ENCODE measurements at places on chromosomes 13 and 19.

DNA sequence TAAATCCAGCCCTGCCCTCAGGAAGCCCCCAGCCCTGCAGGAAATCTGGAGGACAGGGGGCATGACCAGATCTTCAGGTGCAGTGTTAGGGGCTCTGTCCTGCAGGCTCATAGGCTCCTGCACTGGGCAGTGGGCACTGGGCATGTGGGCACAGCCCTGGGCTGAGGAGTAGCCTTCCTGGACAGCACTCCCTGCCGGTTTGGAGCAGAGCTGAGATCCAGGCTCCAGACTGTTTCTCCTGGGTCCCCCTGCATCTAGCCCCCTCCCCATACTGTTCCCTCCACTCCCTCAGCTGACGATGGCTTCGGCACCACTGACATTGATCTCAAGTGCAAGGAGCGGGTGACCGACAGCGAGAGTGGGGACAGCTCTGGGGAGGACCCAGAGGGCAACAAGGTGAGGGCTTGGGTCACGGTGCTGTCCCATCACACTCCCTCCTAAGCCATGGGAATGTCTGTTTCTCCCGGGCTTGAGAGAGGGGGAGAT is 12.3 kb upstream of the PRR19 start:
- no peak for DNase-seq

GRCh38 chr19:29596885-29597525 is 9.1 kb upstream of the POP4 start:
- peak; percentile 28 for DNase-seq

GRCh38 chr13:70206671-70207070 is 98.4 kb upstream of the KLHL1 start:
- no peak for DNase-seq

- DNase-seq, result no peak
Observed at GRCh38 chr19:4164262-4164661, 10.8 kb downstream of the CREB3L3 start.

- DNase-seq, result no peak
Observed at GRCh38 chr19:46371371-46371901, 24.5 kb downstream of the PPP5C start.

- no peak for DNase-seq
Observed at GRCh38 chr13:33383724-33384577, 98.4 kb upstream of the STARD13 start.

DNA sequence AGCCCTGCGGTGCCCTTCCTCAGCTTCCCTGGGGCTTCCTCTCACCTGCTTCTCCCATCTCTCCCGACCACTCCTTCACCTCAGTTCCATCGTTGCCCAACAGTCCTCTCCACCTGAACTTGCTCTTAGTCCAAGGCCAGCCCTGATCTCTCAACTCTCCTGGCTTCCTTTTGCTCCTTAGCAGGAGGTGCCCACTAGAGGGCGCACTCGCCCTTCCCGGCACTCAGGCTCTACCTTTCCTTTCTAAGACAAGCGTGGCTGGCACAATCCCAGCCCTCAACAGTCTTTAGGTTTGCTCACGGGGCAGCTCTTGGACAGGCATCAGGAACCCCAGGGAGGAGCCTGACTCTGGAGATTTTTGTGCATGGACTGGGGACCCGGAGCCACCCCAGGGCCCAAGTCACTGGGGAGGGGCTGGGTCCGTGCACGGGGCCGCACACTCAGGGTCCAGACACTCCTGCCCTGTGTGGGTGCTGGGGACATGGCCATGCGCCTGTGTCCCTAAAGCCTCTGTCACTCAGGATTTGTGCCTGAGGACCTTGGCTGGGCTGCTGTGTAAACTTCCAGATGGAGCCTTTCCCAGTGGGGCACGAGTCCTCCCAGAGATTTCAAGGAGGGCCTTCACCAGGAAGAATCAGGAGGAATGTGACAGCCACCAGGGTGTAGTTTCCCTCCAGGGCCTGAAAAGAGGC is 12.1 kb upstream of the CEACAM8 start:
- peak; percentile 13 for DNase-seq

- no peak for DNase-seq
Observed at GRCh38 chr13:104823709-104824108, 1711.8 kb downstream of the EFNB2 start.

DNA sequence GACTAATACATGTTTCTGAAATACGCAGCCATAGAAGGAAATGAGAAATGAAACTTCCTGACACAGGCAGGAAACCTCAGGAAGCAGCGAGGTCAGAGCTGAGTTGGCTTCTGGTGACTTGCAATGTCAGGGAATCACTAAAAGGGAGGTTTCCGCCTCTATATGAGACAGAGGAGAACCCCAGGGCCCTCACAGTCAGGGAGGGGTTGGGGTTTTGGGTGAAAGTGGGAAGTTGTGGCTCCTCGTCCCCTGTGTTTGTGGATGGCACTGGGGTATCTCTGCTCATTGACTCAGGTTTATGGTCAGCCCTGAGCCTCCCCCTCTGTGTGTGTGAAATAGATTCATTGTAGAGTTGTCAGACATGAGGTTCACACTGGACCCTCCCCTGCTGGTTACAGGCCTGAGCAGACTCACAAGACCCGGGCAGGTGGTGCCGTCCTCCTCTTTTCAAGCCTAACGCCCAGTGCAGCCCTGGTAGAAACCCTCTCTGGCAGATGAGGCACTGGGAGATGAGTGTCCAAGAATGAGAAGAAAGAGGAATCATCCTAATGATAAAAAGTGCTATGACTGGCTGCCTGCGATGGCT is 5.5 kb upstream of the LILRA6 start:
- peak; percentile 13 for DNase-seq

DNA sequence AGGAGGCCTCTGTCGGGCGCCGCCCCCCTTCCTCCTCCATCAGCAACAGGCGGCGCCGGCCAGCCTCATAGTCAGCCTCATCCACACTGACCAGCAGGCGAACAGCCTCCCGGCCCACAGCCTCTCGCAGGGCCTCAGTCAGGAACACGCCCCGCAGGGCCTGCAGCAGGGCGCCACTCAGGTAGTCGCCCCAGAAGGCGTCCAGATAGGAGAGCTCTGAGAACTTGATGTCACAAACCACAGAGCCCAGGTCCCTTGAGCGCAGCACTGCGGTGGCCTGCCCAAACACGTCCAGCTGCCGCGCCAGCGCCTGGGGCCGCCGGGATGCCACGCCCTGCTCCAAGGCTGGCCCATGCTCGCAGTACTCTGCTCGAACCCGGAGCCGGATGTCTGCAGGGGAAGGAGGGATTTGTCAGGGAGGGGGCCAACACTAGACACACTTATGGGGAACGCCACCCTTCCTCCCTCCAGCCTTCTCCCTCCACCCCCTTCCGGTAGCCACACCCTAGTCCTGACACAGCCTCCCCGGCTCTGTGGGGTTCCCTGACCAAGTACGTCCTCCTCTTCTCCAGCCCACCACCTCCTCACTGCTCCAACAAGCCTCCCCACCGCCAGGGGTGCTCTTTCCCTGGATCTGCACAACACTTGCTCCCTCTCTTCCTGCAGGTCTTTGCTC is 17.9 kb downstream of the DEDD2 start:
- no peak for DNase-seq

DNA sequence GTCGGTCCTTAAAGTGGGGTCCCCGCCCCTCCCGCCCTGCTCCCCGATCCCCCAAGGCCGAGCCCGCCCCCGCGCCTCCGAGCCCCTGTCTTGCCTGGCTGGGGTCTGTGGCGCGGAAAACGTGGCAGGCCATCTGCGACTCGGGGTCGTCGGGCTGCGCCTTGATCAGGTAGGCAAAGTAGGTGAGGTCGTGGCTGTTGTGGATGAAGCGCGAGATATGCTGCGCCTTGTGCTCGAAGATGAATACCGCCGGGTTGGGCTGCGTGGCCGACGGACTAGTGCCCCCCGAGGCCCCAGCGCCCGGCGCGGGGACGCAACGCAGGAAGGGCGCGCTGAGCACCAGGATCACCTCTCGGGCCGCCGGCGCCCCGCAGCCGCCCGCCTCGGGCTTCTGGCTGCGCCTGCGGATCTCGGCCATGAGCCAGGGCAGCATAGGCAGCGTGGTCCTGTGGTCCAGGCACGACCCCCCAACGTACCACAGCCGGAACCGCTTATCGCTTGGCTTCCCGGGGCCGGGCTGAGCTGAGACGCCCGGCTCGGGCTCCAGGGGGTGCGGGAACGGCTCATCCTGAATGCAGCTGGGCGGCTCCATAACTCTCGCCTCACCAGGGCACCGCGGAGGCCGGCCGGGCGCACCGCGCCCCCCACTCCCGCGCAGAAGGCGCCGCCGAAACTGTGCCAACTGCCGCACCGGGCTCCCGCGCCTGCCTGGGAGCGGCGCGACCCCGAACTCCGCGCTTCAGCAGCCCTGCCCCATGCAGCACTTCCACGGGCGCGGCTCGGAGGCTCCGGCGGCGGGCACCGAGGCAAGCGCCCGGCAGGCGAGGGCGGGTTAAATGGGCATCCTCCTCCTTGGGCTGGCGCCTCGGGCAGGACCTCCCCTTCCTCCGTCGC is 546 bp downstream of the TBC1D4 start:
- no peak for DNase-seq

- no peak for DNase-seq
Observed at GRCh38 chr19:51070334-51071094, 5.6 kb upstream of the KLK13 start.

DNA sequence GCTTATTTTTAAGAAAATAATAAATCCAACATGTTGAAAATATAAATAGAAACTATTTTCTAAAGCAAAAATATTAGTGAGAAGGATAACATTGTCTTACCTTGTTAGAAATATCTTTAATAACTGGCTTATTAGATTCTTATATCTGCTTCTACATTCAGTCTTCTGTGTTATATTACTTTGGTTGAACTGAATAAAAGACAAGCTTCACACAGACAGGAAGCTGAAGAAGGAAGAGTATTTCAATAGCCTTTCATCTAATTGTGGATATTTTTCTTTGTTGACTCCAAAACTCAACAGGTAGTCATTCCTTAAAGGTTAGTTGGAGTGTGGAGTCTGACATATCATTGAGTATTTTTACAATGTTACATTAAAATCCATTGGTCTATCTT is 10.9 kb downstream of the SETDB2 start:
- DNase-seq, result no peak

- no peak for DNase-seq
Observed at GRCh38 chr13:106275446-106276032, 259.9 kb downstream of the EFNB2 start.

DNA sequence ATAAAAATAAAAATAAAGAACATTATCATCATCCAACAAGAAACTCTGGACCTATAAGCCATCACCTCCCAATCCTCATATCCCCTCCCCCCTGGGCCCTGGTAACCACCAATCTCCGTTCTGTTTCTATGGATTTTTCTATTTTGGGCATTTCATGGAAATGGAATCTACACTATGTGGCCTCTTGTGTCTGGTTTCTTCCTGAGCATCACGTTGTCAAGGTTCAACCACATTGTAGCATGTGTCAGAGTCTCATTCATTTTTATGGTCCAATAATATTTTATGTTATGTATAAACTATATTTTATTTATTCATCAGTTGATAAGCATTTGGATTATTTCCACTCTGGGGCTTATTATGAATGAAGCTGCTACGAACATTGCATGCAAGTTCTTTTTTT is 26.9 kb downstream of the SULT2B1 start:
- peak; percentile 47 for DNase-seq

DNA sequence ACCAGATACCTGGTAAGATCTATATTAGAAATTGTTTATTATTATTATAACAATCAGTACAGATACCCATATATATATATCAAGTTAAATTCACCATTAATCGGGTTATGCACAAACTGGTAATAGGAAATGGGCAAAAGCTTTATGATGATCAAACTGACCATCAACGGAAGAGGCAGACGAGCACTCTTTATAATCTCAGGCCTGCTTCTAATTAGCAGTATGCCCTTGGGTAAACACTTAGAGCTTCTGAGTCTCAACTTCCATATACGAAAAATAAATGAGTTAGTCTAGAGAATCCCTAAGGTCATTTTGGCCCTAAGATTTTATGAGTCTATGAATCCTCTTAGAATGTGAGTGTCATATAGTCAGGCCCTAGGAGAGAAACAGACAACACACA is 710.9 kb downstream of the PCDH9 start:
- no peak for DNase-seq

All from fibroblast of upper back skin (primary cell).